ENCODE measurements at places on chromosomes 5 and 9. TPM values are rescaled to one million over a fixed set of nuclear protein-coding genes. Genes with fewer than 3 reads are reported as not detected.

Gene PTGDS
- total RNA-seq = not detected

Gene ADAMTSL1
- total RNA-seq = not detected

Gene PCDHAC2
- not detected for total RNA-seq

Gene KIAA0825
- total RNA-seq = 1.2 TPM

Gene ZSWIM6
- total RNA-seq = 6.4 TPM

Gene SKP2
- total RNA-seq = 64.9 TPM

Gene DAPK1
- 3.6 TPM for total RNA-seq

Gene IL9
- 9.6 TPM for total RNA-seq

Gene PKD2L2
- not detected for total RNA-seq

Gene SPATA31D1
- not detected for total RNA-seq

Gene LIFR
- total RNA-seq = not detected

Gene MARCOL
- total RNA-seq = not detected

Gene WWC1
- 3.2 TPM for total RNA-seq

Gene TMEM215
- total RNA-seq = not detected

Gene SEC16A
- 78.7 TPM for total RNA-seq

Gene IL17B
- not detected for total RNA-seq

Gene FIBCD1
- total RNA-seq = not detected

Gene GABRP
- total RNA-seq = not detected

Gene ANKRD31
- 0.50 TPM for total RNA-seq

Gene INSYN2B
- not detected for total RNA-seq

Gene TRPM3
- total RNA-seq = not detected

Gene FOXD4L6
- total RNA-seq = not detected

Gene PAPPA
- total RNA-seq = not detected

Gene FAT2
- not detected for total RNA-seq

Gene CENPH
- total RNA-seq = 57.7 TPM

Gene PCDHA3
- total RNA-seq = not detected
